ENCODE measurements at places on chromosomes 7 and 10.
A peak's percentile ranks its signal among the peaks of the same experiment; 100 is the strongest.

DNA sequence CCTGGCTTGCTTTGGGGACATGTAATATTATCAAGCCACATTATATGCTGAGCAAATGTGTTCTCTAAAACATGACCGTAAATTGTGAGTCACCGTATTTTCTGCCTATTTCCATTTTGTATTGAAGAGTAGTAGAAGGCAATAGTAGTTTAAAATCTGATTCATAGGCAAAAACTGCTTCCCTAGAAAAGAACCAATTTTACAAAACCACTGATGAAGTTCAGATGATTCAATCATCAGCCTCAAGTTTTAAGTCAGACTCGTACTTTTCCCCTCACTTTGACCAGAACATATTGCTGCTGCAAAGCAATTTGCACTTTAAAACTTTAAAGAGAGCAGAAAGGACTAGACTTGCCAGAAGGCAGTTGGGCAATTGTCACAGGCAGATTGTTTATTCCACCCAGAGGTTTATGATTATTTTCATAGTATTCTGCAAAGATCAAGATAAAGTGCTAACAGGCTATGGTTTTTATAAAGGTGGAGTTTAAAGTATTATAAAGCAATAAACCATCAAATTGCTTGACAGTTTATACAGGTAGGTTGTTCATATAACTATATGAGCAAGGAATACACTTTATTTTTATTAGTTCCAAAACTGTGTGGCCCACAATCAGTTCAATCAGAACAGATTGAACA is 168.2 kb downstream of the ETV1 start:
- no peak for DNase-seq

DNA sequence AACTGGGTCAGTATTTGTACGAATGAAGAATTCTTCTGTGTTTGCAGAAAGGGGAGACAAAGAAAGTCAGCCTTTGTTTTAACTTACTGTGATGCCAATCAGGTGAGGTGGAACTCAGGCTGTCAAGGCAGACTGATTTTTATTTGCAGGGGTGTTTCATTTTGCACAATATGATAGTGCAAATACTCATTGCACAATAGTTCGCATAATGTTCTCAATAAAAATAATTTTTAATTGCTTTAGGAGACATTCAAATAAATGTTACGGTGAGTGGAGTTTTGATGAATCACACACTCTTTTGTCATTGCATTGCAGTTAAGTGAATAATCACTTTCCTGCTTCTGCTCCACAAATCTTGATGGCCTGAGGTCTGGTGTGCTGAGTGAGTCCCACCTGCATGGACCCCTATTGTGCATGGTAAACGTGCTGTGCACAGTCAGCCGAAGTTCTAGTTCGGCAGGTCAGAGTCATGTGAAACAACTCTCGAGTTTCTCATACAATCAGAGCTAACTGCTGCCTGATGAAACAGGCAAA is 141.3 kb upstream of the FZD8 start:
- DNase-seq: no peak

DNA sequence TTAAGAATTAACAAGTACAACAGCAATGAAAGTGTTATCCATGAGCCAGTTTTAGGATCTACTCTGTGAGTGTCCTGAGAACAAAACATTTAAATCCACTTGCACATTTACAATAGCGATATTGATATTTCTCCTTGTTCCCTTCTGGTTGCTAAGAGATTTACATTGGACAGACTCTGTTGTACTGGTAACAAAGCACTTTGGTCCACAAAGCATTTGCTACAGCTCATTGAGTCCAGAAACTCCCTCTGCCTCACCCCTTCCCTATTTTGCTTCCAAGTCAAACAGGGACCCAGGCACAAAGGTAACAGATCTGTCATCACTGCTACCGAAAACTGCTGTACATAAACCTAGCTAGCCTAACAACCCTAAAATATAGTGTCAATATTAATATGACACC is 2.1 kb downstream of the ANK3 start:
- DNase-seq: peak; percentile 16

GRCh38 chr10:35092851-35093250 is 2.7 kb upstream of the CUL2 start:
- no peak for DNase-seq

DNA sequence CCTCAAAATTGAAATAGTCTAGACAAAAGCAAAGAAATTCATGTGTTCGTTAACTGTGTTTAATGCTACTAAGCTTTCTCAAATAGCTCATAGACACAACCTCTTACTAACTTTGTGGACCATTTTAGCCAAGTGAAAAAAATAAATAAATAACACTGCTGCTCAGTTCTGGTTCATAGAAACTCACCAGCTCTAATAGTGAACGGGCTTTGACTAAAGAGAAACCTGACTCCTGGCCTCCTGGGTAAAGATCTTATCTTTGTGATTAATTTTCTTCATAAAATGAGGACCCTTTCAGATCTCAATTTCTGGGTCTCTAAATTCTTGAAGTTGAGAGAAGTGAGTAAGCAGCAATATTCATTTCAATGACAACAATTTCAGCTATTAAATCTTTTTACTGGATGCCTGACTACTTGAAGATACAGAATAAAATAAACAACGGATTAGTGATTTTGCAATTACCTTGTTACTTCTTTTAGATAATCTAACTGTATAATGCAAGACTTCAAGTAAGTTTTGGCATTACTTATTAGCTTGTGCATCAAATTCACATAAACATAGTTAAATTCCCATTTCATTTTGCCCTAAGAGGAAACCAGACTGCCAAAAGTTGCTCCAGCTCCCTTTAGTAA is 3.1 kb downstream of the CADPS2 start:
- no peak for DNase-seq

DNA sequence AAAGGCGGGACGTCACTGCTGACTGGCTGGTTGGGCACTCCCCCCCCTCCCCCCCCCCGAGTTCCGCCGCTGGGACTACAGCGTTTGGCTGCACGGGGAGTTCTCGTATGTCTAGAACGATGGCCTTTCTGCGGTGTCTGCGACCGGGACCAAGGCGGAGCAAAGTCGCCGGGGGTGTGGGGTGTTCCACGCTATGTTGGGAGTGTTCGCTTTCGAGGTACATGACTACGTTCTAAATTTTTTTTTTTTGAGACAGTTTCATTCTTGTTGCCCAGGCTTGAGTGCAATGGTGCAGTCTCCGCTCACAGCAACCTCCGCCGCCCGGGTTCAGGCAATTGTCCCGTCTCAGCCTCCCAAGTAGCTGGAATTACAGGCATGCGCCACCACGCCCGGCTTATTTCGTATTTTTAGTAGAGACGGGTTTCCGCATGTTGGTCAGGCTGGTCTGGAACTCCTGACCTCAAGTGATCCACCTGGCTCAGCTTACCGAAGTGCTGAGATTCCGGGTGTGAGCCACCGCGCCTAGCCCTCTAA is 573 bp upstream of the IDI1 start:
- no peak for DNase-seq

- DNase-seq: peak; percentile 19
Measured at GRCh38 chr7:115008465-115009114, 86.7 kb downstream of the MDFIC start.

DNA sequence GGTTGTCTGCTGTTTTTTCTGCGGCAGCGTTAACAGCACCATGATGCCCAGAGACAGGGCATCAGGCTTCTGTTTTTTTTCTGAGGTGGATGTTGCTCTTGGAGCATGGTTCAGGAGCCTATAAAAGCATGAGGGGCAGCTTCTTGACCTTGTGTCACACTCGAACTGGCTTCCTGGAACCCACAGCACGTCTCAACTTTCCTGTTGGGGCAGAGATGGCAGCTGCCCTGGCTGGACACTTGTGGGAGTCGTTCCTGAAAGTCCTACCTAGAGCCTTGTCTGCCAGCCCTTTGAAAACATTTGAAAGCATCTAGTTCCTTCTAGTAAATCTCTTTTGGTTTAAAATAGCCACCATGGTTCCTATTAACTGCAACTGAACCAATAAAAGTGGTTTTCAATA is 28.9 kb upstream of the PRKAG2 start:
- no peak for DNase-seq

- no peak for DNase-seq
Measured at GRCh38 chr7:11775401-11775800, 56.6 kb downstream of the THSD7A start.

DNA sequence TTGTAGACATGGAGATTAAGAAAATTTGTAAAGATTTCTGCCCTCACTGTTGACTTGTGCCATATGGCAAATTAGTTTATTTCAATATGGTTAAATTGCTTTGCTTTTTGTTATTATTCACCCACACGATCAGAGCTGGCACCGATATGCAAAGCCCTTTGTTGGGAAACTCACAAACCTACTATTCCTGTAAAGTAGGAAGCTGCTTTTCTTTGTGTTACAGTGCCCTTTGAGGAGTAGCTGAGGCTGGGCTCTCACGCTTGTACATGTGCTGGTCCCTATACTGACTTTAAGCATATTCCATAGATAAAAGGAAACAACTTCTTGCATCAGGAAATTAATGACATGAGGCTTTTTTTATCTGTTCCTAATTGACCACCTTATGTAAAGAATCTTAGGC is 17.6 kb upstream of the AOAH start:
- DNase-seq: no peak

- DNase-seq: peak; percentile 70
Measured at GRCh38 chr10:26881600-26882331, 21.0 kb upstream of the ABI1 start.

- no peak for DNase-seq
Measured at GRCh38 chr7:28623105-28623730, 210.9 kb downstream of the CREB5 start.

GRCh38 chr7:2955269-2955668 is 88.4 kb downstream of the CARD11 start:
- no peak for DNase-seq

- peak; percentile 50 for DNase-seq
Measured at GRCh38 chr10:78139341-78139740, 105.7 kb downstream of the RPS24 start.

- peak; percentile 35 for DNase-seq
Measured at GRCh38 chr10:44981172-44982113, 2.8 kb upstream of the DEPP1 start.

DNA sequence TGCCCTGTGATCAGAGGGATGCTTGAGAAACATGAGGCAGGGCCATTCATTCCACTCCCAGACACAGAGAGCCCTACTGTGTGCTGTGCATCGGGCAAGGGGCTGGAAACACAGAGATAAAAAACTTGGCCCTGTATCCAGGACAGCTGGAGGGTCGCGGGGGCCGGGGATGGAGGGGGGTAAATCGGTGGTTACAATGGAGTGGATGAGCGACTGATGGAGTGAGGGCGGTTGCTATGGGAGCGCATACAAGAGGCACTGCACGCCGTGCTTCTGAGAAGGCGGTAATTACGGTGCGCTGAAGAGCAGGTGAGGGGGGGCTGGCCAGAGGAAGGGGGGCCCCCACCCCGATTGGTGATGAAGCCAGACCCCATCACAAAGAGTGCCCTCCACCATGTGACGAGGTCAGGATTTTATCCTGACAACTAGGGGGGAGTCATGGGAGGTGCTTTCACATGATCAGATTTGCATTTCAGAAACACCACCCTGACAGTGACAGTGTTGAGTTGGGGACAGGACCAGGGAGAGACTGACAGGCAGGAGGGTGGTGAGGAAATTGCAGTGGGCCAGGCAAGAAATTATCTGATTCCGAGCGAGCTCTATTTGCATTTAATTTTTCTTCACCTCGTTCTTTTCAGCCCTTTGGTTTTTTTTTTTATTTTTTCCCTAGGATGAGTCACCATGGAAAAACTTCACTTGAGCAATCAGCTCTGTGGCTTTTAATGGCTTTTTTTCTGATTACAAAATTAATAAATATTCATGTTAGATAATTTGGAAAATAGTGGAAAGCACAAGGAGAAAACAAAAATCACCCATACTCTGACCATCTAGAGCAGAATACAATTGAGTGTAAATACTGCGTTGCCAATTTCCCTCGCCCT is 7.8 kb downstream of the CPA5 start:
- DNase-seq: no peak

DNA sequence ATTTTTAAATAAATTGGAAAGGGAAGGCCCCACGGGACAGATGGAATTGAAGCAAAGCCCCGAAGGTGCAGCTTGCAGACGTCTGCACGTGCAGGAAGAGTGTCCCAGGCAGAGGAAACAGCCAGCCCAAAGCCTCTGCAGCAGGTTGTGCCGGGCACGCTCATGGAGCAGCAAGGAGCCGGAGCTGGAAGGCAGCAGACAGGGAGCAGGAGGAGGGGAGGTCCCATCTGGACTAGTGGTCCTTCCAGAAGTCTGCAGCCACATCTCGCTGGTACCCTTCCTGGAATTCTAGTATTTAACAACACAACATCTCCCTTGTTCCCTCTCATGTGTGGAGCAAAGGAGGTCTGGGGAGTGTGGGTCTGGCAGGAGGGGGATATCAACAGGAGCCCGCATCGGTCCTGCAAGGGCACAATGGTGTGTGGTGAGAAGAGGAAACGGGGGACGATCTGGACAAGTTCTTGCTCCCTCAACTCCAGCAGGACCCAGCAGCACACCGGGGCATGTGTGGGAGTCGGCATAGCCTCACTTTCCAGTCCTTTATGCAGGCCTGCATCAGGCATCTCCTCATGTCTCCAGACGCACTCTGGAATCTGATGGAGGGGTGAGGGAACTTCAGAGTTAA is 169.3 kb downstream of the GRID1 start:
- no peak for DNase-seq

DNA sequence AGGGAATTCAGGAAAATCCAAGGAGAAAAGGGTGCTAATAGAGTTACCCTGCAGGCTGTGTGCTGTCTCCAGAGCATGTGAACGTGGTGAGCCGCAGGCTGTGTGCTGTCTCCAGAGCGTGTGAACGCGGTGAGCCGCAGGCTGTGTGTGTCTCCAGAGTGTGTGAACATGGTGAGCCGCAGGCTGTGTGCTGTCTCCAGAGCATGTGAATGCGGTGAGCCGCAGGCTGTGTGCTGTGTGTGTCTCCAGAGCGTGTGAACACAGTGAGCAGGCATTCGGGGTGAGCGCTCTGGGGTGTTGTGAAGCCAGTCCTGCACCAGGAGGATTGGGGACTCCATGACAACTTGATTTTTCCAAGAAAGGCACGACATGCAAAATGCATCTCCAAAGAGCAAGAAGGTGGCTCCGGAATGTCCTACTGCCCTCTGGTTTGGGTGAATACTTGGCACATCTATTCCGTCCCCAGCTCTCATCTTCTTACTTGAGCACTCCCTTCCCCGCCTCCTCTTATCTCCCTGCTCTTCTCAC is 407.9 kb upstream of the SHH start:
- DNase-seq: no peak

DNA sequence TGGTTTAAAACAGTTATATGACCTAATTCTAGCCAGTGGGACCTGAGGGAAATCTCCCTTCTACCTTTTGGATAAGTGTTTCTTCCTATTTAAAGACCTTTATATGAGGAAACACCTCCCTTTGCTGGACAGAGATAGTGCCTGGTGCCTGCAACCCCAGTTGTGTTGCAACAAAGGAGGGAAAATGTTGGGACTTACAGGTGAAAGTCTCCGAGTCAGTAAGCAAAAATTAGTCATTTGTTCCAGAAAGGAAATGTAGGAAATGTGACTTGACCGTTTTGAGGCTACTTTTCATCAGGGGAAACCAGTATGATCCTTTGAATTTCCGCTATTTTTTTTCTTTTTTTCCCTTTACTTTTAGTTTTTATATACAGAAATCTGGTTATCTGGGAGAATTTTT is 165.5 kb downstream of the DKK1 start:
- no peak for DNase-seq

DNA sequence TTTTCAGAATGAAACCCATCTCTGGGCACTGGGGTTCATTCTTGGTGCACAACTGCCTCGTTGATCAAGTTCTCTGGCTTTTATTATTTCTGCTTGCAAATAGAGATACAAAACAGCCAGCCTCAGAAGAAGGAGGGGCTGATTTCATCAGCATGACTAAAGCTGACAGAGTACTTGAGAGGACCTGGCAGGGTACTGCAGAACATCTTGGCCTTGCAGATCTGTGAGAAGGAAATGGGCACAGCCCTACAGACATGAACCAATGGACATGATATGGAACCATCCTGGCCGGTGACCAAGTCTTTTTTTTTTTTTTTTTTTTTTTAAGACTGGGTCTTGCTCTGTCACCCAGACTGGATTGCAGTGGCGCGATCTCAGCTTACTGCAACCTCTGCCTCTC is 240.6 kb downstream of the VTI1A start:
- DNase-seq: no peak

All from small intestine (tissue), 16 donors.